NCI-H2081 treated with DMSO at 0.1 percent for 48 hours (cell line): ENCODE measurements at places on chromosomes 3 and 15.

DNA sequence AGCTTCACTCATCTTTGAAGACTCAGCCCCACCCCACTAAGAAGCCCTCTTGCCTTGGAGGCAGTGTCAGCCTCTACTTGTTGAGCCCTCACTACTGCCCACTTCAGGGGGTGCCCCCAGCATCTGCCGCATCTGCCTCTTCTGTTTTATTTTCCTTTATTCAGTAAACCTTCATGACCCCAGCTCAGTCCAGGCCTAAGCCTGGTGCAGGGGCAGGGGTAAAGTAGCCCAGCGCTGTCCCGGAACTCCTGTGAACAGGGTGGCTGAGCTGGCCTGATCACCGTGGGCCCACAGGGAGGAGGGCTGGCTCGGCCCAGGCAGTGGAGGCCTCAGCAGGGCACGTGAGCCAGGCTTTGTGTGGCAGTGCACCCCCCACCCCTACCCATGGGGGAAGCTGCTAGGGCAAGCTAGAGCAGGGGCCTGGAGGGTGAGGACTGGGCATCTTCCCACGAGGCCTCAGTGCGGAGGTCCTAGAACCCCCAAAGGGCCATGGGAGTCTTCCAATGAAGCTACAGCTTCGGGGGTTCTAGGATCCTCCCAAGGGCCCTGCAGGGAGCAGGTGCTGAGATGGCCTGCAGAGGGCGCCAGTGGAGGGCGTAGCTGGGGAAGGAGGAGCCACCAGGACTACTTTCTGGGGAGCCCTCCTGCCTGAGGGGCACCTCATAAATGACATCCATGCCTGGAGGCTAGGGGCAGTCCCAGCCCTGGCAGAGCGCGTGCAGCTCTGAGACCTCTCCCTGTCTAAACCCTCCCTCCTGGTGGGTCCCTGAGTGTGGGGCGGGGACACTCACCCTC, 36.0 kb downstream of the TSPAN3 start:
- no peak for DNase-seq

GRCh38 chr3:29465836-29466235, 185.0 kb downstream of the RBMS3 start:
- DNase-seq, result no peak

GRCh38 chr15:26087881-26088280, 224.8 kb upstream of the ATP10A start:
- DNase-seq, result no peak

DNA sequence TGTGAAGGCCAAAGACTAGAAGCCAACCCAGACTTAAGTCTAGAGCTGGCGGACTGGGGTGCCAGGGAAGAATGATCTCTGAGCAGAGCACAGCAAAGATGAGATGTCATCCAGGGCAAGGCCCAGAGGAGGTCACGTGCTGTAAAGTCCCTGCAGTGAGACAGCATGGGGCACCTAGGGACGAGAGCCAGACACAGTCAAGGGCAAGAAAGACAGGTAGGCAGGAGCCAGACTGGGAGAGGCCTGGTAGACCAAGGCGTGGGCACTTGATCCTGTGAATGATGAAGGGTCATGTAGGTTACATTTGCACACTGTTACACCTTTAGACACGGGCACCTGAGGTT, 379.7 kb upstream of the PROK2 start:
- no peak for DNase-seq

- DNase-seq, result no peak
Observed at GRCh38 chr3:23547905-23548650, 257.7 kb upstream of the UBE2E1 start.

DNA sequence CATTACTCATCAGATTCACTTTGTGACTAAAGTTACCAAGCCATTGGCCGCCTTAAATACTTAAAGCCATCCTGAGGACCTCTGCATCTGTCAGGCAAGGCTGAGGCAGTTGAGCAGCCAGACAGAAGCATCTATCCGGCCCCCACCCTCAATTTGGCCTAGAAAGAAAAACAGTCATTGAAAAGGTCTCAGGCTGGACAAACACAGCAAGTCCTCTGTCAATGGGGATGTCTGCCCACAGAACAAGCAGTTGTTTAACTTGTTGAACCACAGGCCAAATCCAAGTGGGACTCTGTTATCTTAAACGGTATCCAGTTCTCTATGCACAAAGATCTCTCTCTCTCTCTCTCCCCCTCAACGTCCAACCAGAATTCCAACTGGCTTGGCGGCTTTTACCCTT, 2.8 kb downstream of the ZIC4 start:
- no peak for DNase-seq

DNA sequence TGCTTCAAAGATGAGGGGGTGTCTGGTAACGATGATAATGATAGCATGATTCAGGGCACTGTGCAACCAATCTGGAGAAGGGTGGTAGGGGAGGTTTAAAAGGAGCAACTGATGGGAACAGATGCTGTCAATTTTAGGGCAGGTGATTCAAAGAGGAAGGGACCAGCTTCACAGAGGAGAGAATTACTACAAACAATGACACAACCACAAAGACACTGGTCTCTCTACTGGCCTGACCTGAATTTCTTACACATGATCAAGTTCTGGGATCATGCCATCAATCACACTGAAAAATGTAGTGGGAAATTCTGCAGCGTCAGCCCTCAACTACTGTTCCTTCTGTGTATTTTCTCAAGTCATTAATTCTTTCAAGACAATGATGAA, 2.6 kb upstream of the CDV3 start:
- DNase-seq, result no peak

- DNase-seq, result no peak
Observed at GRCh38 chr3:37907906-37908305, 46.2 kb downstream of the CTDSPL start.

DNA sequence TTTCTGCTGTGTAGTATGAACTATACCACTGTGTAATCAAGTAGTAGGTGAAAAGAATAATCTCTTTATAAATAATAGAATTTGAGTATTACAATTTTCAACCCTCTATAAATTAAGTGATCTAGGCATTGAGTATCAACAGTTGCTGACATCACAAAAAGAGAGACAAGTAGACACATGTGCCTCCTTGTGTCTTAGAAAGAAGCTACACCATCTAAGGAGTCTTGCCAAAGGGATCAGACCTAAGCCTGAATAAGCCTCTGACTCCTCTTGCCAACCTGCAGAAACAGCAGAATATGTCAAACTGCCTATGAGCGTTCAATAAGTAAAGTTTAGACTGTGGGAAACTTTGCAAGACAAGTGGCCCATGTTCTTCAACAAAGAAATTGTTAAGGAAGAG, 5.8 kb upstream of the MTMR10 start:
- DNase-seq, result no peak

DNA sequence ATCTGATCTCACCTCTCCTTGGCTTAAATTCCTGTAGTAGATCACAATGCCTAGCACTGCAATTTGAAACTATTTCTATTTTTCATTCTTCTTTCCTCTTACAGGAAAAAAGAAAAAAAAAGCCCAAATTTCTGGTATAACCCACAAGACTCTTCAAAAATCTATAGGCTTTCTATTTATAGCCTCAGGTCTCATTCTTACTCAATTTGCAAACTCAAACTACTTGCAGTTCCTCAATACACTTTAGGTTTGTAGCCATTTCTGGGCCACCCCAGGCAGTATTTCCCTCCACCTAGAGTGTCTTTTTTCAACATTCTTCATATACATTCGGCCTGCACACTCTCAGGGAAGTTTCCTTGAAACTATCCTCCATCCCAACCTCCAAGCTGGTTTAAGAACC, 169.0 kb downstream of the TBC1D5 start:
- DNase-seq, result no peak

DNA sequence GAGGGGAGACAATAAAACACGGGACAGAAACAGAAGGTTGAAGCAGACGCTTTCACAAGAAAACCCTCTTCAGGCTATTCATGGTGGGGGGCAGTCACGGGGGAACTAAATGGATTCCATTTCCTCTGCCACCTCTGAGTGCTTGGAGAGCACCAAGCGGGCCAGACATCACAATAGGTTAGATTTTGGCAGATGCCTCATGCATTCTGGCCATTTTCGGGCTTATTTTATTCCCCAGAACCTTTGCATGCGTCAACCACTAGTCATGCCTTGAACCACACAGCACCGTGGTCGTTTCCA, 82.2 kb downstream of the RORA start:
- DNase-seq, result no peak

DNA sequence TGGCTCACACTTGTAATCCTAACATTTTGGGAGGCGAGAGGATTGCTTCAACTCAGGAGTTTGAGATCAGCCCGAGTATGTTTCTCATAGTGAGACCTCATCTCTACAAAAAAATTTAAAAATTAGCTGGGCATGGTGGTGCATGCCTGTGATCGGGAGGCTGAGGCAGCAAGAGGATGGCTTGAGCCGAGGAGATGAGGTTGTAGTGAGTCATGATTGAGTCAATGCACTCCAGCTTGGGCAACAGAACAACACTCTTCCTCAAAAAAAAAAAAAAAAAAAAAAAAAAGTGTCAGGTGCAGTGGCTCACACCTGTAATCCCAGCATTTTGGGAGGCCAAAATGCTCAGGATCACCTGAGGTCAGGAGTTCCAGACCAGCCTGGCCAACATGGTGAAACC, 2.4 kb downstream of the RPL39L start:
- no peak for DNase-seq

- DNase-seq, result no peak
Observed at GRCh38 chr3:81732642-81733041, 28.8 kb downstream of the GBE1 start.

- DNase-seq, result no peak
Observed at GRCh38 chr3:159187232-159187631, 385.4 kb downstream of the MFSD1 start.

GRCh38 chr3:66182246-66182645, 38.6 kb upstream of the SLC25A26 start:
- no peak for DNase-seq

DNA sequence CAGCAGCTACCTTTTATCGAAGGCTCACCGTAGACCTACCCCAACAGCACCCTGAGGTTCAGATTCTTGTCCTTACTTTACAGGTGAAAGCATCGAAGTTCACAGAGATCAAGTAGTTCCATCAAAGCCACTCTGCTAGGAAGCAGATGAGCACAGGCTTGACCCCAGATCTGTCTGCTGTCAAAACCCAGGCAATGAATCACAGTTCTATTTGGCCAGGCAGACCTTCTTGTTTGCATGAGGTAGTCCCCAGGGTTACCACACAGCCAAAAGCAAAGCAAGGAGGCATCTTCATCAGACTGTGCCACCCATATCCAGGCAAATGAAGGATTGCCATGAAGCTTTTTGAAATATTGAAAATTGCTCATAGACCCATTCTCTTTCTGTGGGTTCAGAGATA, 33.0 kb downstream of the HES1 start:
- DNase-seq, result no peak

DNA sequence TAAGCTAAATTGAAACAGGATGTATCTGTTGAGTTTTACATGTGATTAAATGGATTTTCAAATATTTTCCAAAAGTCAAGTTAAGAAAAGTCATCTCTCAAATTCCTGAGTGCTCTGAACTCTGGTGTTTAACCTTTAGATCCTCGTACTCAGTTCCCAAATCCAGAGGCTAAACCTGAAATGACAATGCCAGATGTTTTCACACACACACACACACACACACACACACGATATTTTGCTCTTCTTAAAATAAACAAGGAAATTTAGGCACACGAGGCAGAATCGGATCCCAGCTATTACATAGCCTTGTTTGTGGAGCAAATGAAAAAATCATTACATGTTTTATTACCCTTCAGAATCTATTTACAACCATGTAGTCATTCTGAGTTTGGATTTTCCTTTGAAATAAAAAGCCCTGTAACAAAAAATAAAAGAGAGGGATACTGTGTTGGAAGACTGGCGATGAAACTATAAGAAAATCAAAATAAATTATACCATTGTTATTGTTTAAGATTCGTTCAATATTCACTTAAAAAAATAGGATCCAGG, 20.6 kb upstream of the UBE2E1 start:
- DNase-seq, result no peak

DNA sequence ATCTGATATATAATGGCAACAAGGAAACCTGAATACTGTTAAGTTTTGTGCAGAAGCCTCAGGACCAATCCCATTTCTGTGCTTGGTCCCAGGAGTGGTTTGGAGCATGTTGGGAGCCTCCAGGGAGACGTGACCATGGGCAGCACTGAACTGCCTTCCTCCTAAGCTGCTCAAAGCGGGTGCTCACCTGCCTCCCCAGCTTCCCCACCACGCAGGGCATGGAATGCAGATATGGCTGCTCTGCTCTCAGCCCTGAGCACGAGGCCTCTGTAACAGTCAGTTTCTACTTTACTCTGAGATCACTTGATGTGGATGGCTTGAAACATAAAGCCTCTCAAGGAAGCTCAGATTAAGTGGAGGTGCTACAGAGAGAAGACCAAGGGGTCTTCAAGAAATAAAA, 49.3 kb downstream of the MESD start:
- DNase-seq, result no peak

DNA sequence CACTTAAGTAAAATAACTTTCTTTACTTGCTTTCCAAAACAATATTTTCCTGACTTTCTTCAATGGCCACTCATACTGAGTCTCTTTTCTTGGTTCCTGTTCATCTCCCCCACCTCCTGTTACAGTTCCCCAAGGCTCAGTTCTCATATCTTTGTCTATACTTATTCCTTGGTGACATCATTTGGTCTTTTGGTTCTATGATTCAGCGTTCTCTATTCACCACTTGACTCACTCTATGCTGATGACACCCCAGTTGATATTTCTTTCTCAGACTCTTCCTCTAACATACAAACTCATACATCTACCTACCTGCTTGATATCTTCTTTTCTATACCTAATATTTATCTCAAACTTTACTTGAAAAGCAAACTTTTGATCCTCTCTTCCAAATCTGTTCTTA, 85.0 kb upstream of the P3H2 start:
- DNase-seq, result no peak

GRCh38 chr3:139522421-139522820, 17.1 kb downstream of the RBP1 start:
- DNase-seq, result no peak

GRCh38 chr3:101091489-101091888, 98.3 kb upstream of the ABI3BP start:
- DNase-seq, result no peak

GRCh38 chr3:142433110-142433509, 14.7 kb downstream of the XRN1 start:
- no peak for DNase-seq

DNA sequence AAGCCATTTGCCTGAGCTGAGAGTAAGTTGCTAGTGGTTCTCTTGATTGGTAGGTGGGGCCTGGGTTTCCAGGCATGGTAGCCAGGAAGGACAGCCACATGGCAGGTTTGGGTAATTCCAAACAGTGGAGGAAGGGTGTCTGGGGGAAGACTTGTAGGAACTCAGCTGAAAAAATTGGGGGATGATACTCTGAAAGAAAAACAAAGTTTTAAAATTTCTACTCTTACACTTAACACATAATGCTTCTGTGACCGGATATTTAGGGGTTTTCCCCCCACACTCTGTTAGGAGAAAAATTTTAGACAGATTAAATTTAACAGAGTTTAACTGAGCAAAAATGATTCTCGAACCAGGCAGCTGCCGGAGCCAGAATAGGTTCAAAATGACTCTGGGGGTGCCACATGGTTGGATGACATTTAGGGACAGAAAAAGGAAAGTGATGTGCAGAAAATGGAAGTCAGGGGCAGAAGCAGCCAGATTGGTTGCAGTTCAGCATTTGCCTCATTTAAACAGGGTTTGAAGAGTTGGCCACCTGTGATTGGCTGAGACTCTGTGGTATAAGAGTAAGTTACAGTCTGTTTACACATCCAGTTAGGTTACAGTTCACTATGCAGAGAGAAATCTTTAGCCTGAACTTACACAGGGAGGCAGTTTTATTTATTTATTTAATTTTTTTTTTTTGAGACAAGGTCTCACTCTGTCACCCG, 8.1 kb downstream of the B2M start:
- DNase-seq, result no peak

- no peak for DNase-seq
Observed at GRCh38 chr3:155512867-155513261, 219.4 kb upstream of the STRIT1 start.

- no peak for DNase-seq
Observed at GRCh38 chr15:75723847-75724660, 11.4 kb upstream of the CSPG4 start.
